Astrocyte of the hippocampus (primary cell): ENCODE measurements at places on chromosomes 5 and 9.

DNA sequence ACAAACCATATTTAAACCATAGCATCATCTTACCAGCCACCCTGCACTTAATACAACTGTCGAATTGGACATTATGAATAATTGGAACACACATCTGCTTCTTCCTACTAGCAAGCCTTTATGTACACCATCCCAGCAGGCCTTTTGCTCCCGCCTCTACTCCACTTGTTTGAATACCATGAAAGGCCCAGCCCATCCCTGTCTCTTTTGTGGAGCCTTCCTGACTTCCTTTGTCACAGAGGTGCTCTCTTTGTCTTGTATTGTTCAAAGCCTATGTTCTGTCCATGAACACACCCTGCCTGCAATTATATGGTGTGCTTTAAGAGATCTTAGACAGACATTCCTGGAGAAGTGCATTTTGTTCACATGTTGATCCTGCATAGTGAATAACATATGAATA lies 465.7 kb downstream of the DIRAS2 start:
- DNase-seq = no peak

GRCh38 chr5:74772359-74772758 lies 5.3 kb downstream of the NSA2 start:
- no peak for DNase-seq

GRCh38 chr5:31059889-31060288 lies 133.6 kb upstream of the CDH6 start:
- no peak for DNase-seq

GRCh38 chr9:121308765-121309164 lies 40.8 kb downstream of the GSN start:
- DNase-seq = no peak

DNA sequence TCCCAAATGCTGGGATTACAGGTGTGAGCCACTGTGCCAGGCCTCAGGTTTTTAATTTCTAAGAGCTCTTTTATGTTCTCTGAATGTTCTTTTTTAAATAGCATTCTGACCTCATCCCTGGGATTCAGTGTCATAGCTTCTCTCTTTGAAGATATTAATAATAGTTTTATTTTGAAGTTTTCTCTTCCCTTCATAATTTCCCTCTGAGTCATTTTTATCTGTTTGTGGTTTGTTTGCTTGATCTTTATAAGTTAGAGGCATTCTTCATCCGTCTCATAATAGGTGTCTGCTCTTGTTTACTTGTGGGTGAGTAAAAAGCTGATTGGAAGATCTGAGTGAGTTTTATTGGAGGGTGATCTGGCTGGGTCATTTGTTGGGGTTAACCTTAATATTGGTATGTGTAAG lies 12.5 kb upstream of the MAMDC2 start:
- DNase-seq = no peak

DNA sequence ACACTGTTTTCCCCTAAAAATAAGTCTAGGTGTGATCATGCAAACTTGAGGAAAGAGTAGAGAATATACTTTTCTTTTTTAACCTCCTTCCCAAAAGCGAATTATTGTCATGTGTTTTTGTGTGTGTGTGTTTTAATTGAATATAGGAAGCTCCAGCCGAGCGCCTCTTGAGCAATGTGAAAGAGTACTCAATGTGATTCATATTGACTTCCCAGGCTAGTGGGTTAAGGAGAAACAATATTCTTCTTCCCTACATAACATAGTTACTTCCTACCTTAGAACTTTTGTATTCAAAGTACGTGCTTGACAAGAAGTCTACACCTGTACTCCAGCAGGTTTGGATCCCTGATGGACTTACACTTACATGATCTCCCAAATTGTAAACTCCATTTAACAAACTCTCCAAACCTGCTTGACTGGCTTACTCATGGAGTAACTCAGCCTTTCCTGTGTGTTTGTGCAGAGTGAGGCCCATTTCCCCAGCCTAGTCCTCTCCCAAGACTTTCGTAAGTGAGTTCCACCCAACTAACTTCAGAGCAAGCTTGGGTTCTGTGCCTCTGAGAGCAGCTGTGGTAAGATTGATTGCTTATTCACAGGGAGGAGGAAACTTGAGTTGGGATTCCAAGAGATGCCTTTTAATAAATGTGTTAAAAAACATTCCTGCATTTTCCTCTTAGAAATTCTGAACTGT lies 9.3 kb downstream of the SLC28A3 start:
- DNase-seq = no peak

- DNase-seq = no peak
Observed at GRCh38 chr5:167570431-167570830, 721.0 kb upstream of the WWC1 start.

DNA sequence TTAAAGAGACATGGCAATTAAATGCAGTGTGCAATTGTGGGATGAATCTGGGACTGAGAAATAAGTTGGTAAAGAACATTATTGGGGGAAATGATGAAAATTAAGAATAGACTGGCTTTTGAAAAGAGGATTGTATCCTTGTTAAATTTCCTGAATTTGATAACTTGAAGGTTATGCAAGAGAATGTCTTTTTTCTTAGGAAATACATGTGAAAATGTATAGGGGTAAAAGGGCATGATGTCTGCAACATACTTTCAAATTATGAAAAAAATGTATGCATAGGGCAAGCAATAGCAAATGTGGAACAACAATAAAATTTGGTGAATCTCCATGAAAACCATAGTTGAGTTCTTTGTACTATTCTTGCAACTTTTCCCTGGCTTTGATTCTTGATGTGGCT lies 24.1 kb downstream of the PTTG1 start:
- DNase-seq = no peak

- no peak for DNase-seq
Observed at GRCh38 chr9:107260437-107261081, 22.5 kb upstream of the RAD23B start.

DNA sequence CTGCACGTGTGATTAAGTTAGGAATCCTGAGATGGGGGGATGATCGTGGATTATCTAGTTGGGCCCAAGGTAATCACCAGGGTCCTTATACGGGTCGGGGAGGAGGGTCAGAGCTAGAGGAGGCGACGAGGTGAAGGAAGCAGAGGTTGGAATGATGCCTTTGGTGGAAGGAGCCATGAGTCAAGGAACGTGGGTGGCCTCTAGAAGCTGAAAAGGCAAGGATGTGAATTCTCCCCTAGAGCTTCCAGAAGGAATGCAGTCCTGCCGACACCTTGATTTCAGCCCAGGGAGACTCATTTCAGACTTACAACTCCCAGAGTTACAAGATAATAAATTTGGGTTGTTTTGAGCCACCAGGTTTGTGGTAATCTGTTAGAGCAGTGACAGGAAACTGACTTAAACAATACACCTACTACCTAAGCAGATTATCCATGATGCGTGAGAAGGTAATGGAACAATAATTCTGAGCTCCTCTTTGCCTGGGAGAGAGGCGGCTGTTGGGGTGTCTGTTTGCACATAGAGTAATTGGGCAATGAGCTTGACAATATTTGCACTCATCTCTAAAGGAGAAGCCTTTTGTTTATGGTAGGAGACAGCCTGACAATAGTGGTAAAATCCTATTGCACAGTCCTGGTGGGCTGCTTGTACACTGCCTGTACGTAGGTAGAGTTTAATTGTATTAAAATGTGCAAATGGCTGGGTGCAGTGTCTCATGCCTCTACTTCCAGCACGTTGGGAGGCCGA lies 129.3 kb upstream of the IER5L start:
- DNase-seq = no peak

DNA sequence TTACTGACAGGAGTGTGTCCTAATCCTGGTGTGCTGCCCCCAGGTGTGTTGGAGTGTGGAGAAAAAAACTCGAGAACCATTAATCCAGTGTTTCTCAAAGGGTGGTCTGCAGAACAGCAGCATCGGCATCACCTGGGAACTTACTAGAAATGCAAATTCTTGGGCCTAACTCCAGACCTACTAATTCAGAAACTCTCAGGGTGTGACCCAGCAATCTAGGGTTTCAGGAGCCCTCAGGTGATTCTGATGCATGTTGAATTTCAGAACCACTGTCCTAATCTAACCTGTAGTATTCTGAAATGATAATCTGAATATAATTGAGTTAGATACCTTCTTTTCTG lies 30.0 kb upstream of the IL6ST start:
- no peak for DNase-seq

DNA sequence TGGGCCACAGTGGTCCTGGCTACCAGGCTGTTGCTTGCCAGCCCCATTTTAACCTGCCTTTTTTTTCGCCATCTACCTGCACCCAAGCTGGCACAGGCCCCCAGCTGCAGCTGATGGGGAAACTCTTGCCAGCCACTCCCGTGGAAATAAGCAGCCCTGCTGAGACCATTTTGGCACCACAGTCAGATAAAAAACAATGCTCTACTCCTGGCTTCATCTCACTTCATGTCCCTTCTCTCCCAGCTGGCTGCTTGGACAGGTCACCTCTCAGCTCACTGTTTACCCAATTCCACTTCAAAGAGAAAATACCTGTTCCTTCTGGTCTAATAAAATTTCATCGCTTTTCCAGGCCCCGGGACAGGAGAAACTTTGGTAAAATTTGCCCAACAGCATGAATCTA lies 322.6 kb upstream of the SLC30A5 start:
- DNase-seq = no peak

DNA sequence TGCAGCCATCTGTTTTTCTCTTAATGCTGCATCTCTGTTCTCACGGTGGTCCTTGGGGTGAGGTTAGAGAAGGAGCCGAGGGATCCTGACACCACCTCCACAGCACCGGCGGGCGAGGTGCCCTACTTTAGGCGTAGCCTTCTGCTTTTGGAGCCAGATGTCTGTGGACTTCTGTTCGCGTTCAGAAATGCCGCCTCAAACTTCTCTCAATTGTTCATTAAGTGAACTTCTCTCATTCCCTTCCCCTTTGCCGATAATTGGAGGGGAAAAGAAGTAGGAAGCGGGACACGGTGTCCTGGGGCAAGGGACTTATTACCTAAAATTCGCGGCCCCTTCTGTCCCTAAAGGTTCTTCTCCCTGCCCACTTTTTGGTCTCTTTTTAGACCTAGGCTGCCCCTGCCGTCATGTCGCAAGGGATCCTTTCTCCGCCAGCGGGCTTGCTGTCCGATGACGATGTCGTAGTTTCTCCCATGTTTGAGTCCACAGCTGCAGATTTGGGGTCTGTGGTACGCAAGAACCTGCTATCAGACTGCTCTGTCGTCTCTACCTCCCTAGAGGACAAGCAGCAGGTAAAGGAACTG lies 455 bp downstream of the KIF20A start:
- peak; percentile 8 for DNase-seq

- peak; percentile 46 for DNase-seq
Observed at GRCh38 chr9:20619487-20620200, 2.7 kb downstream of the MLLT3 start.

DNA sequence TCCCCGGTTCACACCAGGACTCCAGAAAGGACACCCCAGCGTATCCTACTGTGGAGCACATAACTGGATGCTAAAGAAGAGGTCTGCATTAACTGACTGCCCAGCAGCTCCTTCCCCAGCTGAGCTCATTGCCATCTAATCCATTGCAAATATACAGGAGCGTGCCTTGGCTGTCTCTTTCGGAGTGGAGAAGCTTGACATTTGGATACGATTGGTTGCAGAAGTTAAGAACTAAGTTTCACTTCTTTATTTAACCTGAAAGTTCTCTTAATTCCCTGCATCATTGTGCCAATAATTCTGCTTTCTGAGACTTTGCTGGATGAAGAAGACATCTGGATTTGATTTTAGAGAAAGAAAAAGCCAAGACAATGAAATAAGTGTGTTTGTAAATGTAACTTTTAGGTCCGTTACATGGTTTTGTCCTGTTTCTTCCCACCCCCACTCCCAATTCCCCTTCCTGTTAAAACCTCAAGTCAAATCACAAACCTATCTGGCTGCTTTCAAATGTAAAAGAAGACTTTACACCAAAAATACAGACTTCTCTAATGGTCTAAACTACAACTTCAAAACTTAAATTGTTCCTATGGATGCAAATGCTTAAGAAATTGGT lies 33.9 kb downstream of the TAS2R1 start:
- no peak for DNase-seq

DNA sequence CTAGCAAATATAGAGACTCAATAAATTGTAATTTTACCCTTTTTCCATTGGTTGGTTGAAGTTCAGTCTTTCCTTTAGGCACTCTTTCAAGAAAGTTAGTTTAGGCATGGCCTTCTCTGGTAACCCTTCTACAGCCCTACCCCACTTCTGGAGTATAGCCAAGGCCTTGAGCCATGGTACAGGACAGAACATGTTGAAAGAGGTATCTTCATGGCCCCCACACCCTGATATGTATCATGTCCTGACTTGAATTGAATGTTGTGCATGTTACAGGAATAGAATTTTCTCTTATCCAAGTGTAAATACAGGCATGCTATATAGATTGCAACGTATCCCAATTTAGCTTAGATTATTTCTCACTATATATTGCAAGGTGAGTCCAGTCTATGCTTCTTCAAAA lies 175.6 kb downstream of the CD180 start:
- no peak for DNase-seq

DNA sequence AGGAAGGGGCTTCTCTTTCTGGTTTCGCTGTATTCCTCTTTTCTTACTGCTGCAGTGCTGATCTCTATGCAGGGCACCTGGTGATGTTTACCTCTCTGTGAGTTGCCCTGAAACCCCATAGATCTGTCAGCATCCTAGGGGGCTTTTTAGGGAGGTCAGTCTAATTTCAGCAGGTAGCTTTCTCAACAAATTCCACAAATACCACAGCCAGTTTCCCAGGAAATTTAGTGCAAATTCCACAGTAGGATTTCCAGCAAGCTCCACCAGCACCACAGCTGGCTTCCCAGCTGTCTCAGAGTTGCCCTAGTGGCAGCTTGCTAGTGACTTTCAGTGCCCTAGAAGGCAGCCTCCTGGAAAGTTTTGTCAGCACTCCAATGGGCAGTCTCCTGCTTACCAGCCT lies 379.1 kb upstream of the SMC2 start:
- DNase-seq = no peak

DNA sequence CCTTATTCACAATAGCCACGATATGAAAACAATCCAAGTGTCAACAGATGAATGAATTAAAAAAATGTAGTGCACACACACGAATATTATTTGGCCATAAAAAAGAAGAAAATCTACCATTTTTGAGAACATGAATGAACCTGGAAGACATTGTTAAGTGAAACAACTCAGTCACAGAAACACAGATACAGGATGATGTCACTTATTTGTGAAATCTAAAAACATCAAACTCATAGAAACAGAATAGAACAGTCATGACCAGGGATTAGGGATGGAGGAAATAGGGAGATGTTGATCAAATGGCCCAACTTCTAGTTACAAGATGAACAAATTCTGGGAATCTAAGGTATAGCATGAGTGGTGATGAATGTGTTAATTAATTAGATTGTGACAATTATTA lies 72.3 kb downstream of the MACIR start:
- DNase-seq = no peak

DNA sequence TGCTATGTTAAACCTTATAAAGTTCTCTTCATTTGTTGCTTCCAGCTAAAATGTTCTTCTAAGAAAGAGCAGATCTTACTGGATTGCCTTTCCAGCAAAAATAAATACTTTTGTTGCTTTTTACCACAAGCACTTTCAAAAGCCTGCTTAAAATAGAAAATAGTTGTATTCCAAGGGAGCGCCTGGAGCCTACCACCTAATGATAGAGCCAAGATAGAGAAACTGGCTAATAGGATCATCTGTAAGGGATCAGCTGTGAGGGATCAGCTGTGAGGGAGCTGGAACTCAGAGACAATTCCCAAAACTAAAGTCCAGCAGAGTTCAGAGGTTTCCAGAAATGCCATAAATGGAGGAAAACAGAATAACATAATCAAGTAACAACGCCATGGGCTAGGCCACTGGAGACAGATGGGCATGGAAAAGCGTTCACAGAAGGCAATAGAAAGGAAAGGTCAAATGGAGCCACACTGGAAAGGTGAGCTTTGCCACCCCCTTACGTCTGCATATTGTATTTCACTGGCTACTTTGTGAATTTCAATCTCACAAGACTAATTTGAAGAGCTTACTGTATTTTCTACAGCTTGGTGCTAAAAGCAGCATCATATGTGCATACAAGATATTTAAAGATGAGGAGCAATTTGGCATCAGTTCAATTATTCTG lies 140.6 kb upstream of the TLE4 start:
- no peak for DNase-seq
